ENCODE measurements at places on chromosomes 2 and 18.

DNA sequence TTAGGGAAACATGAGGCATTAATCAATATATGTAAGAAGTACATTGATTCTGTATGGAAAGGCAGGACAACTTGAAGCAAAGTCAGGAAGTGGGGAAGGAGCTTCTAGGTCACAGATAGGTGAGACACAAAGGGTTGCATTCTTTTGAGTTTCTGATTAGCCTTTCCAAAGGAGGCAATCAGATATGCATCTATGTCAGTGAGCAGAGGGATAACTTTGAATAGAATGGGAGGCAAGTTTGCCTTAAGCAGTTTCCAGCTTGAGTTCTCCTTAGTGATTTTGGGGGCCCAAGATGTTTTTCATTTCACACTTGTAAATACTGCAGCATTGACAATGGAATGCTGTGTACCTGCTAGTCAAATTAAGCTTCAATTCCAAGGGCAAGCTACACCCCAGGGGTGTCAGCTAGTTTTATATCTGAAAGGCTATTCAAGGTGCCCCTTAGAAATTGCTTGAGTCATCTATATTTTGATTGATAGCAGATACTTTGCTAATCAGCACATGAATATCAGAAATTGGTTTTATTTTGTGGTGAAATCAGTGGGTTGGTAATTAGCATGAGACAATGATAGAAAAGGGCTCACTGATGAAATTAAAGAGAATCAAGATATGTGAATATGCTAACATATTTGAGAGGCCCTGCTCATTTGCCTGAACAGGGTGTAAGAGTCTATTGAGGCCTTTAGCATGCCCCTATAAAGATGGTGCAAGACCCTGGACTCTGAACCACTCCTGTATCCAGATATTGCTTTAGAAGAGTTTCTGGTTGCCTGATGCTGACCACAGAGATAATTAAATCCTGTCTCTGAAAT is 131.5 kb downstream of the TMEM17 start:
- DNase-seq, result no peak

- no peak for DNase-seq
These were observed 61.3 kb upstream of the BZW1 start for GRCh38 chr2:200750323-200750910.

GRCh38 chr2:22055784-22056620 is 932.2 kb downstream of the TDRD15 start:
- DNase-seq, result no peak

DNA sequence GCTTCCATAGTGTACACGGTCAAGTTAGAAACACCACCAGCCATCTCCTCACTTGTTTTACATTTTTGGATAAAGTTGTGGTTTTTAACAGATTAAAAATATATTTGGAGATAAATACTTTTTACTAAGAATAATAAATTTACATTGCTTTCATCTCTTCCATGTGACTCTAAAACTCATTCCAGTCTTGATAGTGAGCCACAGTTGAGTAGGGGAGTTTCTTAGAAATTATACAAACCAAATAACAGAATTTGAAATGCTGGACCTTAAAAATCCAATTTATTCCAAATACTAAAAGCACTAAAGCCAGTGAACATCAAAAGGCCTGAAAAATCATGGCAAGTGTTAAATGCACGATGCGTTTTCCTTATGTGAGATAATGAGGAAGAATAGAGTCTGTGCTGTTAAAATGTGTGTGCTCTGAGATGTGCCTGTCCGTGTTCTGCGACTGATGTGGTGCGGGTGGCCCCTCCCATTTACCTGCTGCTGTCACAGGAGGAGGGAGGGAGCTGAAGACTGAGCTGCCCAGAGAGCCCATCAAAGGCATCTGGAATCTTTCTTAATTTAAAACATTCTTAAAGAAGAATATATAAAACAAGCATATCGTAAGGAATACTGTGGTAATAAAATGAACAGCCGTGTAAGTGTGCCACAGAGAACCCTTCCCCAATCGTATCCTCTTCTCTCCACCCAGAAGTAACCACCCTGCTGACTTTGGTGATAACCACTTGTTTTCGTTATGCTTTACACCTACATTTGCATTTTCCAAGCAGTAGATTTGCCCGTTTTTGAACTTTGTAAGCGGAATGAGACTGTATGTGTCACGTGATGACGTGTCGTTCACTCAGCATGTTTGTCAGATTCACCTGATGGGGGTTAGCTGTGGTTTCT is 57.0 kb upstream of the TXNDC2 start:
- no peak for DNase-seq

GRCh38 chr2:106736221-106736620 is 149.7 kb downstream of the ST6GAL2 start:
- no peak for DNase-seq

DNA sequence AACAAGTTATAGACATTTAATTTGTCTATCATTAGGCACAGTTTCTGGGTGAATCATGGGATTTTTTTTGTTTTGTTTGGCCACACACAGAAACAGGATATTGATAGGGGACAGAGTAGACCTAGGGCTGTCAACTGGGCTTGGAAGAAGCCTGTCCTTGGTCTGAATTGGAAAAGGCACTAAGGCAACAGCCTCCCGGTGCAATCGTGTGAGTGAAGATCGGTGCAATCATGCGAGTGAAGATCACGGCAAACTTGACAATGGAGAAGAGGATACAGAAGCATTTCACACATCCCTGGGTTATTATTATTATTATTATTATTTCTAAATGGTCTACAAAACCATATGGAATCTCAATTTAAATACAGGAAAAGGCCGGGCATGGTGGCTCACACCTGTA is 94.5 kb downstream of the ACKR3 start:
- DNase-seq, result no peak

- no peak for DNase-seq
These were observed 268.7 kb upstream of the SETBP1 start for GRCh38 chr18:44411976-44412375.

GRCh38 chr2:161246281-161246680 is 61.9 kb upstream of the PSMD14 start:
- DNase-seq, result no peak

- DNase-seq, result no peak
These were observed 1389.1 kb upstream of the TMEFF2 start for GRCh38 chr2:193583638-193584400.

DNA sequence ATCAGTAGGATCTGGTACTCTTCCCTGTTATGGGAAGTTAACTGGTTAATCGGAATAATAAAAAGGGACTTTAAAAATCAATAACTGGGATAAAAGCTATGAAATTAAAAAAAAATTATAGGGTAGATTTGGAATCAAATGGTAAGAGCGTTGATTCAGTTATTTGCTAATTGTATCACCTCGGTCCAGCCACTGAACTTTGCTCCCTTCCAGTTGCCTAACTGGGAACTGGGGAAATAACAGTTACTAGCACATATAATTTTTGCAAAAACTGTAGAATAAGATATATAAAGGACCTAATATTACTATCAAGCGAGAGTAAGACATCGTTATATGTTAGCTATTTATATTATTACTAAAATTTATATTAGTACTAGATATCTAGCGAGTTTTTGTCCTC is 302.1 kb downstream of the LRP1B start:
- DNase-seq, result no peak

- no peak for DNase-seq
These were observed 12.9 kb downstream of the HES6 start for GRCh38 chr2:238226698-238227586.

DNA sequence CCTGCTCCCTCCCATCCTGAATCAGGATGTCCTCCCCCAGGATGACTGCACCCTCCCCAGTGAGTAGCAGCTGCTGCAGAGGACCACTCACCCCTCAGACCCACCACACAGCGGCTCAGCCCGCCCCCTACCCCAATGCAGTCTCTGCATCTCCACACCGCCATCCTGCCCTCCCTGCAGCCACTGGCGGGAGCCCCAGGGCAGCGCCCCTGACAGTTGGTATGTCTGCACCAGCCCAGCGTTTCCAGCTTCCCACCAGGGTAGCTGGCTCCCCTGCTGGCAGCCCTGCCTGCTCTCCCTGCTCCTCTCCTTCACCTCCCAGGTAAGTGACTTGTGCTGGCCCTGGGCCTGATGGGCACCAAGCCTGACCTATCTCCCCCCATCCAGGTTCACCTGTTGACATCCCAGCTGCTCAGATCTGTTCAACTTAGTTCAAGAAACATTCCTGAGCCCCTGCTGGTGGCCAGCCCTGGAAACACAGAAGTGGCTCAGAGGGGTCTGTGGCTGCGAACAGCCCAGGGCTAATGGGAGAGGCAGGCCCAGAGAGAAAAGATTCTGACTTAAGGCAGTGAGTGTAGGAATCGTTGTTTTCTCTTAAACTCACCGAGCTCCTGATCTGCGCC is 117.7 kb upstream of the RAB6C start:
- DNase-seq, result no peak

- no peak for DNase-seq
These were observed 4.6 kb downstream of the TGIF1 start for GRCh38 chr18:3454365-3455089.
